ENCODE measurements at places on chromosomes 12 and 14.

- DNase-seq, result no peak
Measured at GRCh38 chr12:123164710-123165261, 13.9 kb upstream of the PITPNM2 start.

GRCh38 chr14:52793061-52793460 is 1.7 kb upstream of the GNPNAT1 start:
- DNase-seq, result no peak

DNA sequence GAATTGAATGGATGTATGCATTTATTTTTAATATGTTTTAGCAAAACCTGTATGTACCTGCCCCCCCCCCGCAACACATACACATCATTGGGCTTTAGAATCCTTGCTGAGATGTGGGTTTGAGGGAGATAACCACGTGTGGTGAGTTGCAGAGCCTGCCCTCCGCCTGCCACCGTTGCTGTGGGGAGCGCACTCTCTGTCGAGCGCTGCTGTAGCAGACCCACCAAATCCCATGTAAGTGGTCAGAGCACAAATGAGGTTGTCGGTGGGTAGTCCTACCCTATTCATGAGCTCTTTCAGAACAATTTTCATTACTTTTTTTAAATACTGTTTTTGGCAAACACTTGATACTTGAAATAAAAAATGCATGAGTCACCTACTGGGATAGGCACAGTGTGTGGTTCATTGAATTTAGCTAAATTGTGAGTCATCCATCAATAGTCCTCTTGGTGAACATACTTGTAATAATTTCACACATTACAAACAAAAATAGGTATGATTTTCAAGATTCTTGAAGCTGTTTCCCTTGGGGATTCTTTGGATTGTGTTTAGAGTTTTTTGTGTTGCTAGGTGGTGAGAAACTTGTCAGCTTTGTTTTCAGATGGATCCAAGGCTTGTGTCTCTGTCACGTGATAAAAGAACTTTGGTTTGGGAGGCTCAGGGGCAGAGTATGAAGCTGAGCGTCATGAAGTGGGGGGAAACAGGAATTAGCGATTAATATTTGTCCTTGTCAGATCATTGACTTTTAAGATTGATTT is 107.6 kb downstream of the PTCSC3 start:
- no peak for DNase-seq

GRCh38 chr14:21476523-21476924 is 235 bp downstream of the RAB2B start:
- peak; percentile 62 for DNase-seq

- DNase-seq, result no peak
Measured at GRCh38 chr12:95966287-95966870, 23.2 kb downstream of the AMDHD1 start.

Data from amniotic stem cell (primary cell).